ENCODE measurements at places on chromosomes 7 and 10.

GRCh38 chr7:18450019-18450418 lies 45.5 kb upstream of the HDAC9 start:
- DNase-seq, result no peak

GRCh38 chr10:33176688-33177087 lies 157.8 kb downstream of the NRP1 start:
- no peak for DNase-seq

DNA sequence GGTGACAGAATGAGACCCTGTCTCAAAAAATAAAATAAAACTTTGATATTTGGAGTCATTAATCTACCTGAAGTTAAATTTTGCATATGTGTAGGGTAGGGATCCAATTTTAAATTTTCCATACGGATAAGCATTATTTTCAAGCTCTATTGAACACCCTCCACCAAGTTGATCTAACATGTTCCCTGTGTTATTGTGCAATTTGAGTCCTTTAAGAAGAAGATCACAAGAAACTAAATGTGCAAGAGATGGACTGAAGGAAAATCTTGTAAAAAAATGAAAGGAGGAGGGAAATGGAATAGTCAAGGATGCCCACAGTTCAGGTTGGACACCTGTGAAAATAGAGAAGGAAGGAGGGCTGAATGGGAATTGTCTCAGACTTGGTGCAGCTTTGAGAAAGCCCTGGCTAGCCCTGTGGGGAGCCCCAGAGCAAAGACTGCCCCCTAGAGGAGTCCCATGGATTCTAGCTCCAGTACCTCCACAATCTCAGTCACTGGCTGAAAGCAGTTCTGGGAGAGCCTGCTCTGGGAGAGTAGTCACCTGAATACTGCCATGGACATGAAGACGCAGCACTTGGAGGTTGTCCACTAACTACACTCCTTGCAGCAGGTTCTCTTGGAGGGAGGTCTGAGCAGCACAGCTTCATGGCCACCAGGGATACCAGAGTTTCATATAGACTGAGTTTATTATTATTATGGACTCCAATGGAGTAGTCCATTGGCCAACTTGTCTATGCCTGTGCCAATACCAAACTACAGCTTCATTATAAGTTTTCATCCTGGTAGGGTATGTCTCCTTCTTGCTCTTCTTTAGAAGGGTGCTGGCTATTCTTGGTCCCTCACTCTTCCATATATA lies 5.7 kb upstream of the TIAL1 start:
- DNase-seq, result no peak

DNA sequence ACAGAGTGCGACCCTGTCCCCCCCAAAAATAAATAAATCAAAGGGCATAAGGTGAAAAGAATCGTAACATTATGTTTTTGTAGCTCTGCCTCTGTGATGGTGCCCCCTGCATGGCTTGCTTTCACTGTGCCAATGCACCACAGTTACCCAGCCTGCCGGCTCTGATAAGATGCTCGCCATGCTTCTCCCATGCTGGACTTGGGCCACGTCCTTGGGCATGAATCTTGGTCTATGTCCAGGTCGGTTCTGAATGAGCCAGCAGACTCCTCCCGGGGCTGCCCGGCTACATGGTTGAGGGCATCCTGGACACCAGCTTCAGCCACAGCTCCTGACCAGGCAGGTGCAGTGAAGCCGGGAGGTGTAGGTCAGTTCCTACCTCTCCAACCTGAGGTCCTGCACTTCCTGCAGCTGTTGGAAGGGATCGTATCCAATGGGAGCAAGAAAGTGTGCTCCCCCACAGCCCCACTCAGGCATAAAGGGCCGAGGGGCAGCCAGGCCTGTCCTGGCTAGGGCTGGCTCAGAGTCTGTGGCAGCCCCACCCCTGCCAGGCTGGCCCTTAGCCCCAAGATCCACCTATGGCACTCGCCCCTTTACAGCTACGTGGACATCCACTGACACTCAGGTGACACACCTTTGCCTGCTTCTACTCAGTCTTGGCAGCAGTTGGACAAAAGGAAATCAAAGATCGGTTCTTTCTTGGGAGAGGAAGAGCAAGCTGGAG lies 34.1 kb downstream of the CHST3 start:
- no peak for DNase-seq

- DNase-seq, result no peak
Measured at GRCh38 chr10:31708474-31708873, 220.2 kb downstream of the ARHGAP12 start.

DNA sequence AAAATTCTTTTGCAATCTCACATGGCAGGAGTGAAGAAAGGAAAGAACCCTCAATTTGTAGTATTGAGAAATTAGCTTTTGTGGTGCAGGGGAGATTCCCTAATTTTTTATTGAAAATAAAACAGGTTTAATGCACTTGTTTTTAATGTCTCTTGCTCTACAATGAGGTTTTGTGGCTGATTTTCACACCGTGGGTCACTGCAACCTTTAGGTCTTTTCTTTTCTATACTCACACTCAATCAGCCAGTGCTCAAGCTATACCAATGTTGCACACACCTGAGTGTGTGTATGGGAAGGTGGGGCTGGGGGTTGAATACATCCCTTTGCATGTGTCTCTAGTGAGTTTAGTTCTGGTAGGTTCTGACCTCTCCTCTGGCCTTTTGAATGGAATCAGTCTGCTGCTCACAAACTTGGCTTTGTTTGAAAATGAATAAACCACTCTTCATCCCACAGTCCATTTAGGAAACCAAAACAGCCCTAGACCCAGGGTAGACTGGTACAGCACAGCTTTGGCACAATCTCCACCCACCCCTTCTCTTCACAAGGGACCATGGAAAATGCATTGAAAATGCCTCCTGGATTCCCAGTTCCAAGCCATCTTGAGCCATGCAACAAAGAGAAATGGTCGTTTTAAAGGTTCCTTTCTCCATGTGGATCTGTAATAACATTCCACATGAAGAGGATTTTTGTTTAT lies 411.5 kb downstream of the SFMBT2 start:
- no peak for DNase-seq

- DNase-seq, result no peak
Measured at GRCh38 chr7:41916450-41916927, 213.6 kb upstream of the INHBA start.

GRCh38 chr10:1559311-1559710 lies 178.0 kb downstream of the ADARB2 start:
- DNase-seq, result no peak

DNA sequence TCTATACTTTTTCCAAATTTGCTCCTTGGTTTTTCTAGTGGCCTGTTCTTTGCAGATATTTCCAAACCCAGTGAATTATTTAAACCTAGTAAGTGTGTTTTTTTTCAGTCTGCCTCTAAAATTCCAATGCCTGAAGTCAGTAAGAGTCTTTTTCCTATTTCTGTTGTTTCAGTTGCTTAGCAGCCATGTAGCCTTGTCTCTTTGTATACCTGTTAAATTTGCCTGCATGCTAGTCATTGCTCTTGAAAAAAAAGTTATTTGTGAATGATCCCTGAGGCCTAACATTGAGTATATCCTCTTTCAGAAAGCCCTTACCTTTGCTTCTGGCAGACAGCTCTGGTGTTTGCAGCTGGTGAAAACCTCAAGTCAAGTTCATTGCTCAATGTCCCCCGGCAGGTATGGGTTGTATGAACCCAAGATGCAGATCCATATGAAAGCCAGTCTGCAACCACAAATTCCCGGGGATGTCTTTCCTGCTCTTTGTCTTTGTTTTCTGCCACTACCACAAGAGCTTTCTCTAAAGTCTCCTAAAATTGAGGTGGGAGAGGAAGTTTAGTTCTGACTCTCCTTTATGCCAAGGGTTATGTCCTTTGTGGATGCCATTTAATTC lies 35.7 kb downstream of the CH25H start:
- no peak for DNase-seq

- DNase-seq, result no peak
Measured at GRCh38 chr10:3836222-3836820, 51.3 kb upstream of the KLF6 start.

- no peak for DNase-seq
Measured at GRCh38 chr7:85716353-85716752, 529.5 kb upstream of the SEMA3D start.

- no peak for DNase-seq
Measured at GRCh38 chr7:44960011-44960580, 18.7 kb downstream of the MYO1G start.

- DNase-seq, result no peak
Measured at GRCh38 chr7:46928719-46929118, 653.2 kb downstream of the TNS3 start.

DNA sequence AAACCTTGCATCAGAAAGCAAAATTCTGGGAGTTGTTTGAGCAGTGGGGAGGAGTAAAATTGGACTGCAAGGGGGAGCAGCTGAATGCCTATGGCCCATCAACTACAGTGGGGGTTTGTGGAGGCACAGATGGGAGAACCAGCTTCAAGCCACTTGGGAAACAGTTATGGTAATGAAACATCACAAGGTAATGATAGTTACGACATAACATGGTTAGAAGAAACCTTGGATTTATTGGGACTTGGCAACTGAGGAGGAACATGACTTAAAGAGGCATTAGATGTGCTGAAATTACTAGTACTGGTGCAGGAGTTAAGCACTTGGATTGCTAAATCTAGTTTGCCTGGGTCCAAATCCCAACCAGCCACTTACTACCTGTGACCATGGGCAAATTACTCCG lies 868.4 kb downstream of the KCNMA1 start:
- no peak for DNase-seq

GRCh38 chr7:148114804-148115203 lies 475.8 kb upstream of the C7orf33 start:
- DNase-seq, result no peak

- no peak for DNase-seq
Measured at GRCh38 chr7:143003393-143004051, 23.4 kb downstream of the OR9A2 start.

DNA sequence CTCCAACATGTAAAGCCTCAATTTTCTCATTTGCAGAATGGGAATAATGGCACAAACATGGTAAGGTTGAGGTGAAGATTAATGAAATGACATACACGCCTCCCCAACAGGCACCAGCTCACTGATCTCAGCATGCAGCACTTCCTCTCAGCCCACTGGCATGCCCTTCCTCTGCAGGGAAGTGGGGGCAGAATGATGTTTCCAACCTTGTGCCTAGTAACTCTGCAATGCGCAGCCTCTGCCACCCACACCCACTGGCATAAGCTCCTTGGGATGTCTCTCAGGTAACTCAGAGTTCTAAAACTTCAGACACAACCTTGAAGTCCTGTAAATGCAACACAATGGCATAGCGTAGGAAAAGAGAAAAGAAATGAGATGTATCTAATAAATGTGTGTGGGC lies 540.7 kb downstream of the HTR7 start:
- no peak for DNase-seq

DNA sequence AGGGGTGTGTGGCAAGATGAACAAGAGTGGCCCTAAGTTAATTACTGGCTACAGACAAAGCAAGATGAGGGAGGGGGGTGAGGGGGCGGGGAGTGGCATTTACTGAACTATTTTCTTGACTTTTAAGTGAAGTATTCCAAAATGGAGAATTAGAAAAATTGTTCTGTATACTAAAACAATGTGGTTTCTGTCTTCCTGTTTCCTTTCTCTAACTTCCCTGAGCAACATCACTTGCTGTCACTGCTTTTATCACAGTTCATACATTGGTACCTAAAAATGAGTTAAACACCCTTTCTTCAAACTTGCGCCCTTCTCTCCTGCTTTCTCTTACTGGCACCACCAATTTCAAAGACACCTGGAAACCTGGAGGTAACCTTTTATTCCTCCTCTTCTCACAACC lies 21.6 kb downstream of the PDZD8 start:
- no peak for DNase-seq

GRCh38 chr10:117972168-117972837 lies 74.4 kb downstream of the RAB11FIP2 start:
- DNase-seq, result no peak

DNA sequence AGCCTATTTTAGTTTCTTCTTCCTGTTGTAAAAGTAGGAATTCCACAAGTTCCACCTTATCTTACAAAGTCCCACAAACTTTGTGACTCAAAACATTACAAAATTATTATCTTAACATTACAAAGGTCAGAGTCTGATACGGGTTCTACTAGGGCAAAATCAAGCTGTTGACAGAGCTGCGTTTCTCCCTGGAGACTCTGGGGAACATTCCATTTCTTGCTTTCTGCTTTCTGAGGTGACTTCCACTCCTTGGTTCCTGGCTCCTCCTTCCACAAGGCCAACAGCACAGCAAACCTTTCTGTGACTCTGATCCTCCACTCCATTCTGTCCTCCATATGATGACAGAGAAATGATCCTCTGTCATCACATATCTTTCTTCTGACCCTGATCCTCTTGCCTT lies 10.6 kb downstream of the OR2F1 start:
- no peak for DNase-seq

DNA sequence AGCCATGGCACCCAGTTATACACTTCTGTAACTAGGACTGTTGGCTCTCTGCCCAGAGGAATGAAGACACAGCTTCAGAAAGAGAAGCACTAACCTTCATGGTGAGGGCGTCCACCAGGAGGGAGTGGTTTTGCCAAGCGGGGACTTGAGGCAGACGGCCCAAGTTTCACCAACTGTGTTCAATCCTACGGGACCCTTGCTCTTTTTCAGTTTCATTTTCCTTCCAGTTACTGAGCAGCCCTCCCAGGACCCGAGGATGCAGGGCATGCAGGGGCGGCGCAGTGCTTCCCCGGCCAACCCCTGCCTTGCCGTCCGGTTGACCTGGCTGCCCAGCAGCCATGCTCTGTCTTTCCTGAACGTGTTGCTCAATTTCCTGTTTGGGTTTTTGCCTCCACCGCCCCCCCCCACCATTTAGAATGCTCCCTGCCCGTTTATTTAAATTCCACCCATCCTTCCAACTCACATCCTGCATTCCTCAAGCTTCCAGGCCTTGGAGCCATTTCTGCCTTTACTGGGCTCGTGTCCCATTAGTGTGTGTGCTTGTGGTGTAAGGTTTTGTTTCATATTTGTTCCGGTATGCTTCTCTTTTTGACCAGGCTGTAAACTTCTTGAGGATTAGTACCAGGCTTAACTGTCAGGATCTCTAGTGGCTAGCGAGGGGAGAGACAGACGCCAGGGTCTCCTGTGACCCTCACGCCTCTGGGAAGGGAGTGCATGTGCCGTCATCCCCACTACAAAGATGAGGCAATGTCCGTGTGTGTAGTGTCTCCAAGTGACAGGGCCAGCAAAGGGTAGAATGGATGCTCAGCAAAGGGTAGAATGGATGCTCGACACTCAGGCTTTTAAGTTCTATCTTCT lies 31.6 kb downstream of the IL15RA start:
- DNase-seq, result no peak

DNA sequence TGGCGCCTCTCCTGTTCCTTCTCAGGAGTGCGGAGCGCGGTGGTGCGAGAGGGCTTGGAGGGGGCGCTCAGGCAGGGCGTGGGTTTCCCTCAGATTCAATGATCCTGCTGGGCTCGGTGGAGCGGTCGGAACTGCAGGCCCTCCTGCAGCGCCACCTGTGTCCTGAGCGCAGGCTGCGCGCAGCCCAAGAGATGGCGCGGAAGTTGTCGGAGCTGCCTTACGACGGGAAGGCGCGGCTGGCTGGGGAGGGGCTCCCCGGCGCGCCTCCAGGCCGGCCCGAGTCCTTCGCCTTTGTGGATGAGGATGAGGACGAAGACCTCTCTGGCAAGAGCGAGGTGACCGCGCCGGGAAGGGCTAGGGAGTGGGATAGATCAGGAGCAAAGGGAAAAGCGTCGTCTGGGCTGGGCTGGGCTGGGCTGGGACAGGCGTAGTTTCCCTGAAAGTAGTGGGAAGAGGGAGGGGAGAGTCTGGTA lies 17.0 kb downstream of the FAM131B start:
- DNase-seq, result peak; percentile 40

GRCh38 chr7:44094883-44095592 lies 9.1 kb upstream of the AEBP1 start:
- no peak for DNase-seq

All from stimulated activated CD8-positive, alpha-beta memory T cell treated with anti-CD3 and anti-CD28 coated beads, Interleukin-4, amount 100 ng/mL, for 24 hours (primary cell).